ENCODE measurements at places on chromosomes 5 and 9.

GRCh38 chr5:7927466-7928375, 58.8 kb downstream of the MTRR start:
- peak; percentile 69 for DNase-seq

- DNase-seq: no peak
These were observed 1.4 kb downstream of the MXD3 start for GRCh38 chr5:177310332-177310731.

DNA sequence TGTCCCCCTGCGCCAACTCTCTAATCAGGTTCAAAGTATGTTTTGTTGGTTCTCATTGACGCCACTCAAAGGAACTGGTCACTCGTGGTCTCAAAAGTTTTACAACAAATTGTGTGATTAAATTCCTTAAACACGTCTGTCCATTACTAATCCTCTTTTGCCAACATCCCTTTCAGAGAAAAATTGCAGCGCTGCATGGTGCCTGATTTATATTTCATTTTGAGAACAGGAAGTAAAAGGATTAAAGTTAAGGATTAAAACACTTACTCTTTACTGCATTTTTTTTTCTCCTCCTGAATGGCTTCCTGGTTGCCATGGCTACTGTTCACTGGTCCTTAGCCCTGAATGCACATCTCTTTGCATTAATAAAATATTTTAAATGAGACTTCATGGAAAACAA, 383.5 kb downstream of the GLIS3 start:
- DNase-seq: no peak

- no peak for DNase-seq
These were observed 138.6 kb downstream of the SMARCA2 start for GRCh38 chr9:2153630-2154217.

DNA sequence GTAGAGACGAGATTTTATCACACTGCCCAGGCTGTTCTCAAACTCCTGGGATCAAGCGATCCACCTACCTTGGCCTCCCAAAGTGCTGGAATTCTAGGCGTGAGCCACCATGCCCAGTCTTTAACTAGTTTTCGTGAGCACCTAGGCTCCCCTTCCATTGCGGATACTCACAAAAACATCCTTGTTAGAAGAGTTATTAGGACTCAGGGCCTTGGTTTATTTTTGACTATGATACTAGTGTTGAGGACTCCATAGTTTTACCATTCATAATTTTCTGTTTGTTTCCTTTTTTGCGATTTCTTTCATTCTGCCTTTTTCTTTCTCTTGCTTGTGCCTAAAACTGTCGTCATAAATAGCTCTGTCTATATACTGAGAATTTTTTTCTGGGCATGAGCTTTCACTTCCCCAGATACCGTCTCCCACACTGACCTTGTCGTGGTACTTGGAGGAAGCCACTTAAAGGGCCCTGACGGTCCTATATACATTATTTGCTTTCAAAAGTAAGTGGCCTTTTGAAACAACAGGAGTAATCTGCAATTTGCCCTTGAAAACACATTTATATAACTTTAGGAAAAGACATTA, 5.2 kb downstream of the F2R start:
- no peak for DNase-seq

DNA sequence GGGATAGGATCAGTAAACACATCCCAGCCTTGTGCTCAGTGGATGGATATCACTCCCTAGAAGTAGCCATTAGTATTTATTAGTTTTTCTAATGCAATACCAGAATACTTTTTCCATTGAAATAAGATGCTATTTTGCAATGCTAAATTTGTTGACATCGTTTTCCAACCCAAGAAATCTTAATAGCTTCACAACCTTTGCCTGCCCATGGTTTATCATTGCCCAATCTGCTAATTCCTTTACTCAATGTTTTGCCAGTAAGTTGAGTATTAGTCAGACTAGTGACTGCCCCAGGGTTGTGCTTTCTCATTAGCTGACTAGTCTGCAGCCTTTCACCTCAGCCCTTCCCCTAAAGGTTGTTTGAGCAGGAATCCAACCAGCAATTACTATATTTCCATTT, 62.9 kb downstream of the NREP start:
- DNase-seq: no peak

- DNase-seq: no peak
These were observed 6.4 kb upstream of the RNU6ATAC start for GRCh38 chr9:134170532-134171315.

GRCh38 chr5:79140553-79140952, 28.9 kb downstream of the BHMT start:
- DNase-seq: no peak

DNA sequence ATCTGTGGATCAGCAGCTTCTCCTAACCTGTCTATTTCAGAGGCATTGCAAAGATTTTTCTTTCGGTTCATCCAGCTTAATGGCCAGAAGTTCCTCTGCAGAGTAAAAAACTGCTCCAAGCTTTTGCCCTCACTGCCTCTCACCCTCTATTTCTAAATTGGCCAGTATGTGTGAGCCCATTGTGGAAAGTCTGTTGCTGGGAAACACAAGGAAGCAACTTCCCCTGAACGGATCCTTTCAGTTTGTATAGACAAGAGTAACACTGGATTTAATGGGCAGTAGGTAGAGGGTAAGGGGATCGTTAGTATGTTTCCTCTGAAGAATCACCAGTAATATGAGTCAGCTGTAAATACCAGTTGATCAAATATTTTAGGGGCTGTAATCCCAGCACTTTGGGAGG, 7.2 kb downstream of the THBS4 start:
- no peak for DNase-seq

GRCh38 chr9:19173598-19174125, 46.4 kb upstream of the PLIN2 start:
- DNase-seq: no peak

DNA sequence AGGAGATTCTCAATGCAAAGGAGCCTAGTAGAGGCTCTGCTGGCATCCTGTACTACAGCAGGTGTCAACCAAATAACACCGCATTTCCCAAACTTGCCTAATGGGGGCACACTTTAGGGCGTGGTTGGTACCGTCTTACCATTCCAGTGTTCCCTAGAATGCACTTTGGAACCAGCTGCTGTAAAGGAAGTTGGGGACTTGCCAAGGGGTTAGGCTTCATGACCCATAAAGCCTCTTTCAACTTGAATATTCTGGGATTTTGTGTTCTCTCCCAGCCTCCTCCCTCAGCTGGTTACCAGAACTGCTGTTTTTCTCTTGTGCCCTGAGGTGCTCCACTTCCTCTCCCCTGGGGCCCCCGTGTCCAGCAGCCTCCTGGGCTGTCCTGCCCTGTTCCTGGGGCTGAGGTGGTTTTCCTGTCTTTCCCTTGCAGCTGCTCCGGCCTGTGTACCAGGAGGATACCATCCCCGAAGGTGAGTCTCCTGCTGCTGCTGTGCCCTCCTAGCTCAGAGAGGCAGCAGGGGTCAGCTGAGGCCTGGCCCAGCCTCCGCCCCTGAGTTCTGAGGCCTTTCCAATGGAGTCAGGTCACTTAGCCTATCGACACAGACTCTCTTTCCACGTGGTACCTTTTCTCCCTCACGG, 44.7 kb downstream of the RGS3 start:
- no peak for DNase-seq

GRCh38 chr5:67156976-67157583, 39.5 kb downstream of the CD180 start:
- no peak for DNase-seq

GRCh38 chr5:99058466-99058865, 129.7 kb upstream of the CHD1 start:
- no peak for DNase-seq

DNA sequence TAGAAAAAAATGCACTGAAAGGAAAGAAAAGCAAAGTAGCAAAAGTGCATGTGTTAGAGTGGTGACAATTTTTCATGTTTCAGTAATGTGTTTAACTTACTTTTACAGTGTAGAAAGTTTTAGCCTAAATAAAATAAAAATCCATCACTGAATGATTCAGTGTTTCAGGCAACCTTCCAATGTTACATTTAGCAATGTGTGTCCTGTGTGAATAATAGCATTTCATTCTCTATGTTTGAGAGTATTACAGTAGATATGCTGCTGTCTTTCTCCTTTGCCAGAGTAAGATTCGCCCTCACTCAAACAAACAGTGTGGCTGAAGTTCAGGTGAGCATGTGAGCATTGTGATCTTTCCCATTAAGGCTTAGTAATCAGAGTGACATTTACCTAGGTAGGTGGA, 171.1 kb downstream of the TARS1 start:
- DNase-seq: no peak

- DNase-seq: peak; percentile 81
These were observed 72.6 kb downstream of the PIK3R1 start for GRCh38 chr5:68287976-68288706.

DNA sequence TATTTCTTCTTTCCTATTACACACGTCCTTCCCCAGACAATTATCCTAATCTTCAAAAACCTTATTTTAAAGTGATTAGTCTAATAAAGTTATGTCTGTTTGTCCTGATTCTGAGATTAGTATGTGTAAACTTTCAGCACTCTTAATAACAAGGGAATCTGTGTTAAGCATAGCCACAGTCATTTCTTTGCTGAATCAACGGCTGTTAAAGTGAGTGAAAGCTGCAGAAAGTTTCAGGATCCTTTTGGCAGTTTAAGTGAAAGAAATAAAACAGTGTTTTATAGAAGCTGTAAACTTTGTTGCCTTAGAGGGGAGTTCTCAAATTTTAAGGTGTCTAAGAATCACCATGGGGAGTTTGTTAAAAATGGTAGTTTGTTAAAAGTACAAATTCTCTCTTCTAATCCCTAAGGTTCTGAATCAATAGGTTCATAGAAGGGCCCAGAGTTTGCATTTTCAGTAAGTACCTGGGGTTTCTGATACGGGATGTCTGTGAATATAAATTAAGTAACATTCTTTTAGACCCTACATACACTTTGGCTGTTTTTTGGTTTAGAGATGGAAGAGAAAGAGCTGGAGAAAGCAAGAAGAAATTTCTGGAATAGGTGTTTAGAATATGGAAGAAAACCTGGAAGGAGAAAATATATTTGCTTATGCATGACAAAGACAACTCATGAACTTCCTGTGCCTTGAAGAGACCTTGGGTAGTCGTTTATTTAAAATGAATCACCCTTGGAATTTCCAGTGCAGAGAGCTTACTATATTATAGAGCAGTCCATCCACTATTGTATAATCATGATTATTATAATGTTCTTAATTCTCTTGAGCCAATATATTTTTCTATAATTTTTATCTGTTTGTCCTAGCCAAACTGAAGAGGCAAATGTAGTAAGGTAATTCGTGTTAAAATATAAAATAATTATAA, 45.7 kb downstream of the SCAMP1 start:
- no peak for DNase-seq

DNA sequence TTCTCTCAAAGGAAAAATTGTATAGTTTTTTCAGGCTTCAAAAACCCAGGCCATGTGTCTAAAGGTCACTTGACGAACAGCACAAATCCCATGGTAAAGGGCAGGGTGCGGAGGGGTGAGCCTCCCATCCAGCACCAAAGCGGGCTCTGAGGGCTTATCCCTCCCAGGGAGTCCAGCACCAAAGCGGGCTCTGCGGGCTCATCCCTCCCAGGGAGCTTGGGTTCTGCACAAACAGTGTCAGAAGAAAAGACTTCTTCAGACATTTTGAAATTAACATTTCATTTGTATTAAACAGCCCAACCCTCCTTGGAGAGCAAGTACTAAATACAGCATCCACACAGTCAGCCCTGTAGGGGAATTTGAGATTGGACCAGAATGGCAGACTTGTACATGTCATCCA, 43.0 kb upstream of the CLPTM1L start:
- no peak for DNase-seq

GRCh38 chr5:168879929-168880328, 300.8 kb upstream of the PANK3 start:
- DNase-seq: no peak

DNA sequence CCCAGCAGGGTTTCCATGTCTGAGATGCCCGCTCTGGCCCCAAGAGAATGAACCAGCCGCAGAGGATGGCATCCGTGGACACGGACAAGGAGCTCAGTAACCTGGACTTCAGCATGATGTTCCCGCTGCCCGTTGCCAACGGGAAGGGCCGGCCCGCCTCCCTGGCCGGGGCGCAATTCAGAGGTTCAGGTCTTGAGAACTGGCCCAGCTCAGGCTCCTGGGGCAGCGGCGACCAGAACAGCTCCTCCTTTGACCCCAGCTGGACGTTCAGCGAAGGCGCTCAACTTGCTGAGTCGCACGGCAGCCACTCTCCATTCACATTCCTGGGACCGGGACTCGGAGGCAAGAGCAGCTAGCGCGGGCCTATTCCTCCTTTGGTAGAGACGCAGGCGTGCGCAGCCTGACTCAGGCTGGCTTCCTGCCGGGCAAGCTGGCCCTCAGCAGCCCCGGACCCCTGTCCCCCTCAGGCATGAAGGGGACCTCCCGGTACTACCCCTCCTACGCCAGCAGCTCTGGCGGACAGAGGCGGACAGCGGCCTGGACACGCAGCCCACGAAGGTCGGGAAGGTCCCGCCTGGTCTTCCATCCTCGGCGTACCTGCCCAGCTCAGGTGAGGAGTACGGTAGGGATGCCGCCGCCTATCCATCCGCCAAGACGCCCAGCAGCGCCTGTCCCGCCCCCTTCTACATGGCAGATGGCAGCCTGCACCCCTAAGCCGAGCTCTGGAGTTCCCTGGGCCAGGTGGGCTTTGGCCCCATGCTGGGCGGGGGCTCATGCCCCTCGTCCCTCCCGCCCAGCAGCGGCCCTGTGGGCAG, 74.4 kb downstream of the INSL6 start:
- no peak for DNase-seq

DNA sequence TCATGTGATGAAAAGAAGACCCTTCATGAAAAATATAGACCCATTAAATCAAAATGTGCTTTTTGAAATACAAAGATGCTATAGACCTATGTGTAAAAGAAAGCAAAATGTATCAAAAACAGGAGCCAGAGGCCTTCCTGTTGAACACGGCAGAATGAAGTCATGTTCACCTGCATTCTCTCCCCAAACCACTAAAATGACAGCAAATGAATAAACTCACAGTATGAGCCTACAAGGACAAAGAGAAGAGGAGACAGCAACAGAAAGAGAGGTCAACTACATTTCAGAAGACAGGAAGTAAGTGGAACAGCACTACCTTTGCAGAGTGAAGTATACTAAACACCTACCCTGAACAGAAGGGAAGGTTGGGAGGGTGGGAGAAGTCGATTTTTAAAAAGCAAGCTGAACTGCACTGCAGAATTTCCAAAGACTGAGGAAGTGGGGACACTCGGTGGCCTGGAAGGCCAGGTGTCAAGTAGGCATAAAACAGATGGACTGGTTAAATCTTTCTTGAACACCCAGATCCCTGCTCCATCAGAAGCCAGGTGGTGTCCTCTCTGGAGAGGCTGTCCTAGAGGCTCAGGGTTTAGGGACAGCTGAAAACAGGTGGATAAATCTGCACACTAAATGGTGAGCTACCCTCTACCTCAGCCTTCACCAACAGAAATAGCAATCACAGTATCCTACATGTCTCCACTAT, 48.9 kb downstream of the MED27 start:
- DNase-seq: no peak

Data from ecto neural progenitor cell (in vitro differentiated cells).